ENCODE measurements at places on chromosomes 7 and 10.

- DNase-seq: no peak
Measured at GRCh38 chr7:4234498-4234855, 447.6 kb upstream of the FOXK1 start.

DNA sequence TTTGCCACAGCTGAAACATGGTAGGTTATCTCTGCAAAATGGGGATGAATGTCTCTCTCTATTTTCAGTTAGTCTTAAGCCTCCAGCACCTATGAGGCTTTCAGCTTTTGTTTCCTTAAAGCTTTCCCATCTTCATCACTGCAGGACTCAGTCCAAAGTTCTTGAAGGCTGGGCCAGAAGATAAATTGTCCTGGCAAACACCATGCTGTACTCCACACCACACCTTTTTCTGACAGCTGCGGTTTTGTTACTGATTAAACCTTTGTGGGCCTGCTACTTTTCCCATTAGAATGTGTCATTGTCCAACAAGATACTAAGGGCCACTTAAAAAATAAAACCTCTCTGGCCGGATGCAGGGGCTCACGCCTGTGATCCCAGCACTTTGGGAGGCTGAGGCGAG lies 87.2 kb upstream of the A1CF start:
- no peak for DNase-seq

- DNase-seq: no peak
Measured at GRCh38 chr7:28666154-28666553, 253.8 kb downstream of the CREB5 start.

- no peak for DNase-seq
Measured at GRCh38 chr7:96126382-96126781, 195.5 kb downstream of the SLC25A13 start.

All from stimulated activated CD4-positive, alpha-beta T cell treated with anti-CD3 and anti-CD28 coated beads, Interleukin-4, amount 100 ng/mL, for 24 hours (primary cell).